CD4-positive, alpha-beta T cell treated with Interleukin-12 subunit alpha and Interleukin-12 subunit beta, for 1 hour (primary cell): ENCODE measurements at places on chromosomes 6 and 20.

DNA sequence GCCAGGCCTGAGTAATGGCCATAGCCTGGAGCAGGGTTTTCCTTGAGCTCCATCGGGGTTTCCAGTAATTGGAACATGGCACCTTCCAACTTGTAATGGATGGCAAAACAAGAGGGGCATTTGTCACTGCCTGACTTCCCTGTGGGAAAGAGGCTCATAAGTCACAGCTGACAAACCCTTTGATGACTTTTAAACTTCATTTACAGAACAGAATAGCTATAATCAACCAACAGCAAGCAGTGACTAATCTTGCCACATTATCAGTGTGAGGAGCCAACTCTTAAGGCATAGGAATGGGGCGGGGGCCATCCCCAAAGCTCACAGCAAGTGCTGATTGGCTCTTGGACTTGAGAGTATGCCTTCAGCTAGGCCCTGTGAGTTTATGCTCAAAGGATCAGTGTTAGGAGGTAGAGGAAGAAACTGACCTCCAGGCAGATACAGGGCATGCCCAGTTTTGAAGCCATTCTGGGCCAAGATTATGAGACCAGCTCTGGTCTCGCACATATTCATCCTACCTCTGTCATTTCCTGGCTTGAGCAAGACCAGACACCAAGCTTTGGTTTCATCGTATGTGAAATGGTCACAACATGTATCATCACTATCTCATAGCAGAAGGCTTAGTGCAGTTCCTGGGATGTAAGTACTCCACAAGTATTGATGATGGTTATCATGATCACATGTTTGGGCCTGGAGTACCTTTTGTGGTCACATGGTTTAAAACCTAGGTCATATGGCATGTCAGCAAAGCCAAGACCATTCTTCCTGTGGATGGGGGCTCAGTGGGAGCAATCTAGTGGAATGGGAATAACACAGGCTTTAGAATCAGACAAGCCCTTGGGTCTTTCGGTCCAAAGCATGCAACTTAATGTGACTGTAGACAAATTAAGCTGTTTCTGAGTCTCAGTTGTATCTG is 49.2 kb downstream of the EIF2S2 start:
- no peak for DNase-seq

DNA sequence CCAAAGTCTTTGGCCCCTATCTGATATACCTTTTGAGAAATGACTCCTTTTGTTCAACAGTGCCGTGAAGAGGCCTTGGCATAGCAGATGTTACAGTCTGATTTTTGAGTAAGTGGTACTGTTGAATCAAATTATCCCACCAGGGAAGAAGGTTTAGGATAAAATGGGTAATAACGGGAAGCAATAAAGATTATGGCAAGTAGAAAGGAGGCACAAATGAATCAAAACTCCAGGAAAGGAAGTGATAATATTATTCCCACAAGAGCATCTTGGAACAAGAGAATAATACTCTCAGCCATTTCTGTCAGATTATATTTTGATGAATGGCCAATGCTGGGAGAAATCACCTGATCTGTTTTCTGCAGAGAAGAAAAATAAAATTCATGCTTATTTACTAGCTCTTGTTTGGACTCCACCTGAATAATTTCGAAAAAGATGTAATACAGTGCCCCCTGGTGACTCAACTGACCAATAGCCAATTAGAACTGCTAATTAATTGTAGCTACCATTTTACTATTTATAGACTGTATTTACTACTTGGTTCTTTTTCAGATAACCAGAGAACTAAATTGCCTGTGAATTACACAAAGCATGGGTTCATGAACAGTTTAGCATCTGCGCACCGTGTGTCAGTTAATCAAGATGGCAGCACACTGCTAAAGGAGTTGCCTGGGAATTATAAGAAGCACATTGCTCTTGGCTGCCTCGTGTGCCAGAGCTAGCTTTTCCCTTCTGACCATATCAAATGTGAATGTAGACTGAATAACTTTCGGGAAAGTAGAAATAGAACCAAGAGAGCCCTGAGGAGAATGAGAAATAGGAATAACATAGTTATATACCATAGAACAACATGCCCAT is 78.5 kb upstream of the TRDN start:
- no peak for DNase-seq

GRCh38 chr6:95670011-95670463 is 92.7 kb downstream of the MANEA start:
- no peak for DNase-seq

DNA sequence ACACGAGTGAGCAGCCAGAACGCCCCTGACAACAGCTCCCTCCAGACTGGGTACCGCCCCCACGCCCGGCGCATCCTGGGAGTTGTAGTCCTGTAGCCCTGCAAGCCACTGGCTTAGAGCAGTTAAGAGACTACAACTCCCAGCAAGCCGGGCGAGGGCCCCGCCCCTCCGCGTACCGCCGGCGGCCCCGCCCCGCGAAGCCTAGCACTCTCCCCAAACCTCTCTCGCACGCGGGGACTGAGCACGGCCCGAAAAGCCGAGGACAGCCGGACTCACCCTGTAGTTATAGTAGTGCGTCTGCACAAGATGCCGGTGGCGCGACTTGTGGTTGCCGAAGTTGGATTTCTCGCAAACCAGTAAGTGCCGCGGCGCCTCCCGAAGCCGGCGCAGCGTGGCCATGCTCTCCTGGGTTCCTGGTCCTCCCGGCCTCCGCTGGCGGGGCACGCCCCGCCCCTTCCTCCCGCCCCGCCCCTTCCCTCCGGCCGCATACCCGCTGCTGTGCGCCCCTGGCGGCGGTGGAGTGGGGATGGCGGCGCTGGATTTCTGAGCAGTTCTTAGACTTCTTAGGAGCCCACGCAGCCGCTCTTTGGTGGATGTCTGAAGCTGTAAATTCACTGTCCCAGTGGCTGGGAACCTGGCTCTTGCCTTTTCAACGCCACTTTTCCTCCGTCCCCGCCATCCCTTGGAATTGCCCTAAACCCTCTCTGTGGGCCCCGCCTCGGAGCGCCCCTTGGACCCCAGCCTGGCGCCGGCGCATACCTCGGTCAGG is at the start of gene RPP40:
Gene RPP40, minus strand, starts transcription at position 434 of the 769 bp plus-strand sequence. Its CDS starts 35 bp downstream, at position 399.
- DNase-seq: peak; percentile 98

DNA sequence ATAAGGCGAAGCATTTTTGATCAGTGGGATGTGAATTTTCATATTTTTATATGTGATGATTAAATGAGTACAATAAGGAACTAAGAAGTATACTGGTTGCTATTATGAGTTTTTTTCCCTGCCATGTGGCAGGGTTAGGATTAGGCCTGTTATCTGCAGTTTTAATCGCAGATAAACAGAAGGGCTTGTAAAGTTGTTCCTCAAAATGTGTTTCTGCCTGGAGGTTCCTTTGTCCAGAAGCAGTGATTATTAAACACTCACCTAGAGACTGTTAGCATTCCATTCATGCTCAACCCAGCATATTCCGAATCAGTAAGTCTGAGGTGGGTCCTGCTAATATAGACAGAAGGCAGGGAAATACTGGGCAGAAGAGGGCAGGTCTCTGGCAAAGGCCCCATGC is 316.0 kb downstream of the CLIC5 start:
- no peak for DNase-seq

- DNase-seq: no peak
These were observed 101.5 kb downstream of the ISM1 start for GRCh38 chr20:13322621-13323020.

DNA sequence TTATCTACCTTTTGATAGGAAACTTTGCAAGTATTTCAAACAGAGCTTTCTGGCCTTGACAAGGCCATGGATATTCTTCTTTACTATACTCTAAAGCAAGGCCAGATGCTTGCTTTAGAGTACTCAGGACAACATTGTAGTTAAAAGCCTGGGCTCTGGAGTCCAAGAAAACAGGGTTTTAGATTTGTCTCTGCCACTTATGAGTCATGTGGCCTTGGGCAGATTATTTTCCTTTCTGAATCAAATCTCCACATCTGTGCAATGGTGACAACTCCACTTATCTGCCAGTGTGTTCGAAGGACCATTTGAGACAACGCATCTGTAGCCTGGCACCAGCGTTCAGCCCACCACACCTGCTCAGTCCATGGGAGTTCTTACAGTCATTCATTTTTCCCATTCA is 265.9 kb upstream of the RIN2 start:
- no peak for DNase-seq

DNA sequence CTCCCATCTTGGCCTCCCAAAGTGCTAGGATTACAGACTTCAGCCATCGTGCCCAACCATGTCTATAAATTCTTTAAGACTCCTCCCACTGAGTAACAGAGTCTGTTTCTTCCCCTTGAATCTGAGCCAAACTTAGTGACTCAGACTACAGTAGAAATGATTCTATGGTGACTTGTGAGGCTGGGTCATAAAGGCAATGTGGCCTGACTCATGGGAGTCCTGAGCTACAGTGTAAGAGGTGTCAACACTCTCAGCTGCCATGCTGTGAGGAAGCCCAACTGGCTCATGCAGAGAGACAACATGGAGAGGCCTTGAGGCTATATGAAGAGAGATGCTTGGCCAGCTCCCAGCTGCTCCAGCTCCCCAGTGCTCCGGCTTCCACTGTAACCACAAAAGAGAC is 5.2 kb upstream of the NRSN2 start:
- DNase-seq: no peak

GRCh38 chr6:225121-225721 is 67.1 kb upstream of the DUSP22 start:
- DNase-seq: peak; percentile 47

DNA sequence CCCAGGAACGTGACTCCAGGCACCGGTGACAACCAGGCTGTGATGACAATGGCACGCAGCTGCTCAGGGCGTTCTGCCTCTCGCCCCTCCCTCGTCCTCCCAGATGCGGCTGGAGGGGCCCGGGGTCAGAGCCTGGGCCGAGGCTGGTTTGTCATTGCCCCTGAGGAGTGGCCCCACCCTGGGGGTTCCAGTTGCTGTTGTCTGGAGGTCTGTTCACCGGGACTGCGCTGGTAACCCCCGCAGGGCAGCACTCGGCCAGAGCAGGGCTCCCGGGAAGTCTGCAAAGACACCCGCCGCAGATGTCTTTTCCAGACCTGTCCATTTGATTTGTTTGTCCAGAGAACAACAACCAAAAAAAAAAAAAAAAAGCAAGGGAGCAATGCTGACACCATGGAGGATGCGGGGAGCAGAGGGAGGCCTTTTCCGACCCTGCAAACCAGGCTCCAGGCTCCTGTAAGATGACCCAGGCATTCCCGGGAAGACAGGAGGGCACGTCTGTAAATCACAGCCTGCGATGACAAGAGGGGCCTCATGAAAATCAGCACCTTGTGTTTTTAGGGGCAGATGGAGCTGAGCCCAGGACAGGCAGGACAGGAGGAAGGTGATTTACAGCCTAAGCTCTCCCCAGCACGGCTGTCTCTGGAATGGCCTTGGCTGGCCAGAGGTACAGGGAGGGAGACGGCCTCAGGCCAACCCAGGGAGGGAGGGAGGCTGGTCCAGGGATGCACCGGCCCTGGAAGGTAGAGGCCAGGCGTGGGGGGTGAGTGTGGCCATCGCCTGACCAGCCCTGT is 189.3 kb downstream of the ERMARD start:
- no peak for DNase-seq

GRCh38 chr6:170075659-170076223 is 215.1 kb downstream of the DLL1 start:
- no peak for DNase-seq

GRCh38 chr6:147639279-147639678 is 130.8 kb downstream of the SAMD5 start:
- DNase-seq: no peak
